Hematopoietic multipotent progenitor cell treated with erythropoietin and hydrocortisone succinate and interleukin-3 and kit ligand, for 6 days (in vitro differentiated cells): ENCODE measurements at places on chromosomes 6 and 20.

DNA sequence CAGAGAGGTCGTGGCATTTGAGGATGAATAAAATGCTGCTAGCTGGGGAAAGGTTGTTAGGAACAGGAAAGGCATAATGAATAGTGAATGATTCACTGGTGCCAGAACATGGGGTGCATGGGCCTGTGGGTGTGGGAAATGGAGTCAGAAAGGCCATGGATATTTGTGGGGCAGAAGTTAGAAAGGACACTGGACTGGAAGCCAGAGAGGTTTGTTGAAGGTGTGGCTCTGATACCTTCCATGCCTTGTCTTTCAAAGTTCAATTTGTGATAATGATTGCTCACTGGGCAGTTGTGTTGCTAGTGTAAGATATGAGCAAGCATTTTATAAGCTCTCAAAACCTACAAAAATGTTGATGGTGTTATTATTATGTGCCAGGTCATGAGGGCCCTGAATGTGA lies 32.7 kb downstream of the LRRC1 start:
- DNase-seq = no peak

DNA sequence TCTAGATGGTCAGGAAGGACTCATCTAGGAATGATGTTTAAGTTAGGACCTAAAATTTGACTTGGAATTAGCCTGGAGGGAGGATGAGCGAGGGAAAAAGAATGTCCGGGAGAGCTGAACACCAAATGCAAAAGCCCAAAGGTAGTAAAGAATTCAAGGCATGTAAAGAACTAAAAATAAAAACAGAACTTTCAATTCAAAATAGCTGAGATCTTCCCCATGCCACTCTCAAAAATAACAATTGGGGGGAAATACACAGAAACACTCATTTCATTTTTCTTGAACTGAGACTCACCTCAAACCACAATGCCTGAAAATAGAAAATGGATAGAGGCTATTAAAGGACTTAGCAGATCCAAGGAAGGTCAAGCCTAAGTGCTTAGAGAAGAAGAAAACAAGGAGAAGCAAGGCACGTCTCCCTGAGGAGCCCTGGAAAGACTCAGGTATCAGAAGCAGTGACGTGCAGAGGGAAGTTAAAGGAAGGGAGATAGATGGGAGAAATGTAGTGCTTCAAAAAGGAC lies 10.4 kb downstream of the PXT1 start:
- DNase-seq = no peak

GRCh38 chr20:52593654-52594053 lies 378.5 kb upstream of the TSHZ2 start:
- no peak for DNase-seq

GRCh38 chr6:107033126-107033525 lies 5.1 kb downstream of the MTRES1 start:
- no peak for DNase-seq

DNA sequence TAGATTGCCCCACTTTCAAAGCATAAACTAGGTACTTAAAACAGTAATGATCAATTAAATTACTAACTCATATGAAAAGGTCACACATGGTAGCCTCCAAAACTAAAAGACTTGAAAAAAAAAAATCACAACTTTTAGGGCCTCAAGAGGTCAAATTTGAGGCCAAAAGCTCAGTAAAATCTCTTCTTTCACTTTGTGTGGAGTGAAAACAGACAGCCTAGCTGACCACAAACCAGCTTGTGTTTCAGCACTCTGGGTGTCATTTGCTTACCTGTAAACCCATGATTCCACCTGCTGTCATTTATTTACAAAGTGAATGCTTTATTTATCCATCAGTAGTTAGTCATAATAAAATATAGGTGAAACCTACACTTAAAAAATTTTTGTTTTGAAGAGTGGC lies 34.0 kb downstream of the GNAS start:
- DNase-seq = no peak

DNA sequence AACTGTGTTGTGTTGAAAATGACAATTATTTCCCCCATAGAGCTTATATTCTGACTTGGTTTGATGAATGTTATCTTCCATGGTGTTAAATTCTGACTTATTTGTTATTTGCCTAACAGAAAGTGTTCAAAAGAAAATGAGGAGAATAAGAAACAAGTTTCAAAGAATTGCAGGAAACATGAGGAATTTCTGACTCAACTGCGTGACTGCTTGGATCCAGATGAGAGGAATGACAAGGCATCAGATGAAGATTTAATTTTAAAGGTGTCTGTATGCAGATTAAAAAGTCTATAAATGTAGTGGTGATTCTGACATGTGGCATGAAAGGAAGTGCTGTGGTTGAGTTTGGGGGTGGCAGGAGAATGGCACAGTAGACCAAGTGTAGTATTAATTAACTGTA lies 50.6 kb downstream of the CCDC170 start:
- no peak for DNase-seq

DNA sequence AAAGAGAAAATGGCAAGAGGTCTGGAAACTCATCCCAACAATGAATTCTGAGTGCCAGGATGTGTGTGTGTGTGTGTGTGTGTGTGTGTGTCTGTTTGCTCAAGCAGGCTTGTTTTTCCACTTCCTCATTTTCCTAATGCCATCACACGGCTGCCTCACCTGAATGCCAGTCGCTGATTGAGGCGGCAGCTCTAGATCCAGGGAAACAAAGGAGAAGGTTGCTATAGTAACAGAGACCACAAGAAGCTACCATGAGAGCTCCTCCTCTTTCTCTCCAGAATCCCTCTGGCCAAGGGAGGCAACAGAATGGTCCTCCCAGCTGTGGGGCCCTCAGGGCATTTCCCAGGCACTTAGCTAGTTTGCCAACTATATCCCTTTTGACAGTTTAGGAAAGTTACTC lies 241.1 kb upstream of the TSHZ2 start:
- DNase-seq = no peak

- DNase-seq = no peak
These were observed 127.7 kb downstream of the VEGFA start for GRCh38 chr6:43897571-43898302.

GRCh38 chr6:18240230-18240629 lies 24.1 kb downstream of the DEK start:
- DNase-seq = no peak

DNA sequence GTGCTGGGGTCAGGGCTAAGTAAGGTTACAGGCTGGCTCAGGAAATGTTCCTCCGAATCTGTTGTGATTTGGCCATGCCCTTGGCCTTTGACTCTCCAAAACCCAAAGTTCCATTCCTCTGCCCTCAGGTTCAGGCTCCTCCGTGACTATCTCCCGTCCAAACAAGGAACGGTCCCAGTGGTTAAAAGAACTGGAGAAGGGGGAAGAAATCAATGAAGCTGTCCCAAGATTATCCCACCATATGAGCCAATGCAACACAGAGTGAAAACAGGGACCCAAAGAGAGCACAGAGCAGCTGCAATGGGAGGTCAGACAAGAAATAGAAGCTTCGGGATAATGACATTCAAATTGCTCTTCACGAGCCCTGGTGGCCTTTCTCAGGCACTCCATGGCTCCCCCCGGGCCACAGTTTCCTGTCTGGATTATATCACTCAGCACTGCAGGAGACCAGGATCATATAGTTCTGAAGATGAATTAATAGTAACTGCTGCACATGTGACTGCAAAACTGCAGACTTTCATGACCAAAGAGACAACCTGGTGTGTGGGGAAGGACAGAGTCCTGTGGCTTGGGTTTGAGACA lies 211.3 kb downstream of the ZNF217 start:
- DNase-seq = no peak

- DNase-seq = peak; percentile 66
These were observed 5.6 kb downstream of the EEF1A1 start for GRCh38 chr6:73515204-73515655.

DNA sequence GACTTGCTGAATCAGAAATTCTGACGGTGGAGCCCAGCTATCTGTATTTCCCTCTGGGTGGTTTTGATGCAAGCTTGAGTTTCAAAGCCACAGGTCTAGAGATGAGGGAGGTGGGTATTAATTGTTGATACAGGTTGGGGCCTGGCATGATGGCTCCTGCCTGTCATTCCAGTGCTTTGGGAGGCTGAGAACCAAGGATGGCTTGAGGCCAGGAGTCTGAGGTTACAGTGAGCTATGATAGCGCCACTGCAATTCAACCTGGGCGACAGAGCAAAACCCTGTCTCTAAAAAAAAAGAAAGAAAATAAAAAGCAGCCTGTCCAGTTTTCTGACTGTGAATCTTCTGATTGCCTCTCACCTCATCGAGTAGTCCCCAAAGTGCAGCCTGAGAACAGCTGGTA lies 184.8 kb upstream of the SASH1 start:
- no peak for DNase-seq

DNA sequence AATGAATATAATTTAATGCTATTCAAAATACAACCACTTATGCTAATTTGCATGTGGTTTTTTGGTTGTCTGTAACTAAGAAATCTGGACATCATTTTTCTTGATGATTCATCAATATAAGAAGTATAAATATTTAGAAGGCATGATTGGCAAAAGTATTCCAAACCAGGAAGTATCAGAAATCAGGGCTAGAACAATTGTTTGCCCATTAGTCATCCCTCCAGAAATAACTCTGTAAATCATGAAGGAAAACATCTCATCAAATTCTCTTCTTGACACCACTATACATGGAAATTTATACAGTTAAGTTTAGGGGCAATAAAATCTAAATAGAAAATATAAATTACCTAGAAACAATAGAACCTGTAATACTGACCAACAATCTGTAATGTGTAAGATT lies 554.7 kb upstream of the HS3ST5 start:
- no peak for DNase-seq

GRCh38 chr6:21802175-21802822 lies 208.7 kb downstream of the SOX4 start:
- no peak for DNase-seq

GRCh38 chr6:132161283-132161682 lies 210.1 kb upstream of the CCN2 start:
- peak; percentile 20 for DNase-seq

DNA sequence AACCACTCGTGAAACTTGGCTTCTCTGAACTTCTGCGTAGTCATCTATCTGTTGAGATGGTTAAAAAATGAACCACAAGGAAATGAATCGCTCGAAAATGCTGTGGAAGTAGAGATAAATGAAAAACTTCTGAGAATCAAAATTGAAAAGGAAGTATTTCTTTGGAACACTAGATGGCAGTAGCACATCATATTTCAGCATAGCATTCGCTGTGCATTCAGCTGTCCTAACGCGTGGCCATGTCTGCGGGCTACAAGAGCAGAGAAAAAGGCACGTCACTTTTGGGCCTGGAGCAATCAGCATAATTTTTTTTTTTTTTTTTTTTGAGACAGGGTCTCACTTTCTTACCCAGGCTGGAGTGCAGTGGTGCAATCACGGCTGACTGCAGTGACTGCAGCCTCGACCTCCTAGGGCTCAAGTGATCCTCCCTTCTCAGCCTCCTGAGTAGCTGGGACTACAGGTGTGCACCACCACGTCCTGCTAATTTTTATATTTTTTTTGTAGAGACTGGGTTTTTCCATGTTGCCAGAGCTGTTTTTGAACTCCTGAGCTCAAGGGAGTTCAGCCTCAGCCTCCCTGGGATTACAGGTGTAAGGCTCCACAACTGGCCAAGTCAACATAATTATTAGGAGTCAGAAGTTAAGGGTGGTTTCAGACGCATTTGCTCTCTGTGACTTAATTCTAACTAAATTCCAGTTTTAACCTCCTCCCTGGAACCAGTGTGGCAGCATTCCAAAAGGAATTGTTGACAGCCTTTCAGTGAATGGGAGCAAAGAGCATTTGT lies 8.8 kb upstream of the PERP start:
- DNase-seq = peak; percentile 87

- DNase-seq = no peak
These were observed 15.2 kb upstream of the PHACTR3 start for GRCh38 chr20:59589086-59589684.

- DNase-seq = no peak
These were observed 186.1 kb upstream of the SCGN start for GRCh38 chr6:25465941-25466340.

DNA sequence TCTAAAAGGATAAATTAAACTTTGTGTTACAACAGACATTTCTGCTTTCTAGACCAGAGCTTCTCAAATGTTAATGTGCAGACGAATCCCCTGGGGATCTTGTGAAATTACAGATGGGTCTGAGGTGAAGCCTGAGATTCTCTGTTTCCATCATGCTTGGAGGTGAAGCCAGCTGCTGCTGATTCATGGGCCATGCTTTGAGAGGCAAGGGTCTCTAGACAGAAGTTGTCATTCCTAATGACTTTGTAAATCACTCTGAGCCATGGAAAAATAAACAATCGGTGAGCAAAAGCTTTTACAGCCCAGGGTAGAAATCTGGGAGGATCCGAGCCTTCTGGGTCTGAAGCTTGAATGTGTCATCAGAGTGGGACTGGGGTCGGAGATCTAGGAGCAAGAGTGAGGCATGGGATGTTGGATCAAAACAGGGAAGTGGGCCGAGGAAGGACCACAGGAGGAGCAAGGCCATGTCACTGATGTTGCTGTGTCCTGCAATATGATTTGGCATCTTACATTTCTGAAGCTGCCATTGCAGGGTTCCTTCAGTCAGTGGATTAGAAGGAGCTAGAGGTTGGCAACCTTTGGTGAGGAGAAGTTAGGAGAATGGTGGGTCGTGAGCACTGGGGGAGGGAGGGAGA lies 77.3 kb downstream of the TRMT11 start:
- DNase-seq = no peak

- peak; percentile 4 for DNase-seq
These were observed 120.3 kb downstream of the LCA5 start for GRCh38 chr6:79416931-79417330.

DNA sequence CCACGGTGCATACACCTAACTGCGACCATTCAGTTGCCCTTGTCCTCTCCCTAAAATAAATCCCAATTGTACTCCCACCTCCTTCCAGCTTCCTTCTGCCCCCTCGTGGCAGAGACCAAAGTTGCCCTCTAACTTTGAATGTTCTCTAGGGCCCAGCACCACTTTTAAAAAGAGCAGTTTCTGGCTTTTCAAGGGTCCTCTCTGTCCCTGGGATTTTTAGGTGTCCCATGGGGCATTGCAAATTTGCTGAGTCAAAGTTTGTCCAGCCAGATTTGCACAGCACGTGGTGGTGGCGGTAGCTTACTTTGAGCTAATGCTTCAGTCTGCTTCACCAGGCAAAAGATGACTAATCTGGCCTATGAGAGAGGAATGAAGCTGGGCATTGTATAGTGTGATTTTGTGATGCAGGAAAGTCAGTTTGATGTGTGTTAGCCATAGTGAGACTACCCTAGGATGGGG lies 100.2 kb downstream of the PERP start:
- DNase-seq = peak; percentile 61

GRCh38 chr6:90388395-90388794 lies 91.8 kb upstream of the BACH2 start:
- DNase-seq = no peak

DNA sequence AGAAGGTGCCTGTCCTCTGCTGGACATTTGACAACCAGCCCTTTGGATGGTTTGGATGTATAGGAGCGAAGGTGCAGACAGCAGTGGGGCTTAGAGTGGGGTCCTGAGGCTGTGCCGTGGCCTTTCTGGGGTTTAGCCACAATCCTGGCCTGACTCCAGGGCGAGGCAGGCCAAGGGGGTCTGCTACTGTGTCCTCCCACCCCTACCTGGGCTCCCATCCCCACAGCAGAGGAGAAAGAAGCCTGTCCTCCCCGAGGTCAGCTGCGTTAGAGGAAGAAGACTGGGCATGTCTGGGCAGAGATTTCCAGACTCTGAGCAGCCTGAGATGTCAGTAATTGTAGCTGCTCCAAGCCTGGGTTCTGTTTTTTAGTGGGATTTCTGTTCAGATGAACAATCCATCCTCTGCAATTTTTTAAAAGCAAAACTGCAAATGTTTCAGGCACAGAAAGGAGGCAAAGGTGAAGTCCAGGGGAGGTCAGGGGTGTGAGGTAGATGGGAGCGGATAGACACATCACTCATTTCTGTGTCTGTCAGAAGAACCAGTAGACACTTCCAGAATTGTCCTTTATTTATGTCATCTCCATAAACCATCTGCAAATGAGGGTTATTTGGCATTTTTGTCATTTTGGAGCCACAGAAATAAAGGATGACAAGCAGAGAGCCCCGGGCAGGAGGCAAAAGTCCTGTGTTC lies 1.3 kb upstream of the CDKN1A start:
- DNase-seq = no peak
